ENCODE measurements at places on chromosomes 16 and 17. TPM values are rescaled to one million over a fixed set of nuclear protein-coding genes. Genes with fewer than 3 reads are reported as not detected.

DNA sequence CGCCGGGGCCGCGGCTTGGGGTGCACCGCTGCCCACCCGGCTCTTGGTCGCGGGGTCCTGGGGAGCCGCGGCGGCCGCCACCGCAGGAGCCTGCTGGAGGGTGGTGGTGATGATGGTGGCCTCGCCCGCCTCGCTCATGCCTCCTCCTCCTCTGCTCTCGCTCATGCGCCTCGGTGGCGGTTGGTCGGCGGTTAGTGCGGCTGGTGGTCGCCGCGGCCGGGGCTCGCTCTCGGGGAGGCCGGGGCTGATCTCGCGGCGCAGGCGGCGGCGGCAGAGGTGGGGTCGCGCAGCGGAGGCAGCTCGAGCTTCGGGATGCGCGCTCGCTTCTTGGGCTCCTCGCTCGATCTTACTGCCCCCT, 41.6 kb downstream of the AHSP start:
- peaks cover 2% of the 10 kb centered on the region for H3K36me3 ChIP-seq
- H3K4me3 ChIP-seq: no peak overlapping the region
- peaks cover 5% of the 10 kb centered on the region for H3K4me1 ChIP-seq
- DNase-seq: no peak

GRCh38 chr16:55569025-55569424, 2.5 kb downstream of the CAPNS2 start:
- no peaks in the 10 kb centered on the region for H3K4me1 ChIP-seq
- no peak overlapping the region for H3K27ac ChIP-seq
- H3K36me3 ChIP-seq: no peaks in the 10 kb centered on the region
- no peak overlapping the region for H3K4me3 ChIP-seq
- DNase-seq: no peak
- peaks cover 4% of the 10 kb centered on the region for H3K27me3 ChIP-seq

DNA sequence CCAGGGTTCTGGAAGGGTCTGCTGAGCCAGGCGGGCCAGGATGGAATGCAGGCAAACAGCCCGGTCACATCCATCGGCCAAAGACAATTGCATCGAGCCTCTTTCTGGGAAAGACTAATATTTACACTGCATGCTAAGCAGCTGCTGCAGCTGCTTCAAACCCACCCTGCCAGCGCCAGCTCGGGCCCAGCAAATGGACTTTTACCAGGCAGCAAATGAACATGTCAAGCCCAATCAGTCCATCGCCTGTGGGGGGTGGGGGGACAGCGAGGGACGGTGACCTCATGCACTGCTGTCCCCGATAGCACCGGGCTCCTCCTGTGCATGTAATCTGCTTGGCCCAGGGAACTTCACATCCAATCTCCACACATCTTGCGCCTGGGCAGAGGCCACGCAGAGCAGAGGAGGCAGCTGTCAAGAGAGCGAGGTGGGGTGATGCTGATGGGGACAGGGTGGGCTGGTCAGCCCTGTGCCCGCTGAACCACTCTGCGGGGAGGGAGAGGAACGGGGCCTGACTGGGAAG, 39.4 kb upstream of the CDH5 start:
- DNase-seq: no peak
- H3K4me1 ChIP-seq: no peaks in the 10 kb centered on the region
- no peaks in the 10 kb centered on the region for H3K36me3 ChIP-seq
- H3K4me3 ChIP-seq: no peak overlapping the region

DNA sequence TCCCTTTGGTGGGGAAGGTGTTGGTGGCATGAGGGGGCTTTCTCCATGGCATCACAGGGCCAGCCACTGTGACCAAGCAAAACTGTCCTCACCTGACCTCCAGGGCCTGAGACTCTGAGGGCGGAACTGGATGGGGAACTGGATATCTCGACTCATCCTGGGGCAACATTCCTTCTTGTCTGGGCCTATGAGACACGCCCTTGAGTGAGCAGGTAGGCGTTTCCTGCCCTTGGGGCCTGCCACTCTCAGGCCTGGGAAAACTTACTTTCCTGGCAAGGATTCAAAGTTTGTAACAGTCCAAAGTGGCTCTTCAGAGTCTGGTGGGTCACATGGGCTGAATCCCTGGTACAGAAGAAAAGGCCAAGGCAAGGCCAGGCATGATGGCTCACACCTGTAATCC, 9.6 kb downstream of the MT1X start:
- H3K27ac ChIP-seq: no peak overlapping the region
- no peak overlapping the region for H3K4me3 ChIP-seq
- no peak for DNase-seq
- H3K36me3 ChIP-seq: peaks cover 2% of the 10 kb centered on the region
- H3K27me3 ChIP-seq: no peaks in the 10 kb centered on the region
- no peaks in the 10 kb centered on the region for H3K4me1 ChIP-seq

DNA sequence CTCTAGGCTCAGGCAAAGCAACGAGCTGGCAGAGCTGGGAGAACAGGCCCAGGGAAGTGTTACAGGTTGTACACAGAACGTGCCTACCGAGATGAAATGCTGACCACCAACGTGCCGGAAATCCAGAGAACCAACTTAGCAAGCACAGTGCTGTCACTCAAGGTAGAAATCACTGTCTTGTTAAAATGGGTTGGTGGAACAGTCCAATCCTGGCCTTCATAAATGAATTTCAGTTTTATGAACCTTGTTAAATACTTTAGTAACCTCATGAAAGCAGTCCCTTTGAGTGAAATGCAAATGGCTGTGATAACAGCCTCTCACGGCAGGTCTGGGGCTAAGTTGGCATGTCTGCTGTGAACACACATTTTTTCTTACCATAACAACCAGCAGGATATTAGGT, 29.0 kb downstream of the ETV4 start:
- no peaks in the 10 kb centered on the region for H3K27me3 ChIP-seq
- H3K36me3 ChIP-seq: peaks cover 41% of the 10 kb centered on the region
- H3K4me1 ChIP-seq: peaks cover 13% of the 10 kb centered on the region
- no peak overlapping the region for H3K27ac ChIP-seq
- H3K4me3 ChIP-seq: no peak overlapping the region

GRCh38 chr17:11935734-11936406, 61.4 kb downstream of the ZNF18 start:
- H3K4me1 ChIP-seq: no peaks in the 10 kb centered on the region
- H3K36me3 ChIP-seq: no peaks in the 10 kb centered on the region
- peak; percentile 42 for DNase-seq

DNA sequence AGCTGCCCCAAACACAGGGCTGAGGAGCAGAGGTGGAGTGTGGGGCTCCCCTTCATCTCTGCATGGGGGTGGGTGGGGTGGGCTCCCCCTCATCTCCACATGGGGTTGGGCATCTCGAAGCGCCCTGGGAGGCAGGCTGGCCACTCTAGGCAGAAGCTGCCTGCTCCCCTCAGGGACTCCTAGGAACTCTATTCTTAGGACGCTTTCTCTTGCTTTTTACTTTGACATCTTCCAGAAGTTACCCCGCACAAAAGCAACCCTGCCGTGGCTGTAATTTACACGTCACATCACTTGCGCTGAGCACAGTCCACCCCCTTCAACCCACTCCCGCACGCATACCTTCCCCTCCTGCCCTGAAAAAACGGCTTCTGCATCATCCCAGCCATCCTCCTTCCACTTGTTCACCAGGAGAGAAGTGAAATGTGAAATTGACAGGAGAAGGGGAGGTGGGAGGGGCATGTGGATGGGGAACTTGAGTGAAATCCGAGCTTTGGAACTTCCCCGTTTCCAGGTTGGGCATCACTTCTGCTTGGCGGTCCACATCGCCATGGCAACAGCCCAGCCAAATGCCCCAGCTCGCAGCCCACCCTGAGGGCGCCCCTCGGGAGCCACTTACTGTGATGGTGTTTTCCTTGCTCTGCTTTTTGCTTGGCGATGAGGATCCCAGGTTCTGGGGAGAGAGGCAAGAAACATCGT, 53.7 kb upstream of the RCVRN start:
- no peaks in the 10 kb centered on the region for H3K36me3 ChIP-seq
- no peak for DNase-seq
- H3K4me3 ChIP-seq: no peak overlapping the region
- no peaks in the 10 kb centered on the region for H3K27me3 ChIP-seq
- no peak overlapping the region for H3K27ac ChIP-seq

DNA sequence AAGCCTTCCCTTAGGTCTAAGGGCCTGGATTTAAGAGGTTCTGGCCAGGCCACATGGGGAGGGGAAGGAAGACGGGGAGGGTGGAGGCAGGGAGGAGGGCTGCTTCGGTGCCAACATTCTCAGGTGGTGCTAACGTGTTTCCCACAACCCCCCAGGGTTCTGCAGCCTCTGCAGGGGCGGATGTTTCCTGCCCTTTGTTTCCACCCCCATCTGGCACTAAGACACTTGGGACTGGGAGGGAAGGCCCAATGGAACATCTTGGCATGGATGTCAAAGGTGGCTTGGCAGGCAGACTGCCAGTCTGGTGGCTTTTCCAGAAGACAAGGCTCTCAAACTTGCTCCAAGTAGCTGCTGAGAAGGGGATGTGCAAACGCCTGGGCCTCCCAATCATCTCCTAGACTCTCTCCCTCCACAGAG, 12.7 kb downstream of the HIC1 start:
- H3K27ac ChIP-seq: no peak overlapping the region
- no peak for DNase-seq
- H3K4me1 ChIP-seq: peaks cover 49% of the 10 kb centered on the region
- H3K27me3 ChIP-seq: peaks cover 2% of the 10 kb centered on the region
- peak overlapping the region; percentile 24 for H3K4me3 ChIP-seq
- peaks cover 70% of the 10 kb centered on the region for H3K36me3 ChIP-seq

DNA sequence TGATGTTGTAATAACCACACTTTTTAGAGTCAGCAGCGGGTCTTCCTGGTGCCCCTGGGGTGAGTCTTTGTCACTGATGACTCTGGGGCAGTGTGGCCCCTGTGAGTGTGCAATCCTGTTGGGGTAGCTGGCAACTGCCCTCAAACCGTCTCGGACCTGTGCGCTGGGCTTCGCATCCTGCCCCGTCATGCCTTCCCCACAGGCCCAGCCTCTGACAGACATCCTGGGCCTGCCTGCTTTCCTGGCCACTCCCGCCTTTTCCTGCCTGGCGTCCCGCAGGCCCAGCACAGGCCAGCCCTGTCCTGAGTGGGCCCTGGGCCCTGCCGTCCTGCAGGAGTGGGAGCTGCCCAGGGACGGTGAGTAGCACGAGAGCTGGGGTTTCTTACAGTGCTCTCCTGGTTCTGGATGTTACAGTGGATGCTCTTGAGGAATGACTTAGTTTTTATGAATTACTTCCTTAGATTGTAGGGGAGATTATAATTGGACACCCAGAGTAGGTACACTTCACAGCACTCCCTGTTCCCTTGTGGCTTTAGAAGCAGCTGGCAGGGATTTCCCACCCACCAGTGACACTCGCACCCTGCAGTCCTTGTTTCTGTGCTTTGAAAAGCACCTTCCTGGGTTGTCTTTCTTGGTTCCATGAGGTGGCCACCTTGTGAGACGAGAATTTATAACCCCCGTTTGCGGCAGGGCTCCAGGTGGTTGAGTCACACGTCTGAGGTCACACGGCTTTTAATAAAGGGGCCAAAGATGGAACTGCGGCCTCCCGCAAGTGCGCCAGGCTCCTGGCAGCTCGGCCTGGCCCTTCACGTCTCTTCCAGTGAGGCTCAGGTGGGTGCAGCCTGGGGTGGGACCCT, 50.0 kb upstream of the CAPN15 start:
- H3K36me3 ChIP-seq: peaks cover 6% of the 10 kb centered on the region
- no peak overlapping the region for H3K27ac ChIP-seq
- H3K4me1 ChIP-seq: no peaks in the 10 kb centered on the region
- H3K4me3 ChIP-seq: no peak overlapping the region
- H3K27me3 ChIP-seq: no peaks in the 10 kb centered on the region
- no peak for DNase-seq

- H3K27me3 ChIP-seq: peaks cover 31% of the 10 kb centered on the region
- no peak overlapping the region for H3K27ac ChIP-seq
- DNase-seq: peak; percentile 33
- peaks cover 35% of the 10 kb centered on the region for H3K4me1 ChIP-seq
- no peaks in the 10 kb centered on the region for H3K36me3 ChIP-seq
Measured at GRCh38 chr17:72591289-72592241, 470.7 kb downstream of the SOX9 start.

- H3K27ac ChIP-seq: no peak overlapping the region
- no peaks in the 10 kb centered on the region for H3K27me3 ChIP-seq
- H3K4me3 ChIP-seq: no peak overlapping the region
- peaks cover 8% of the 10 kb centered on the region for H3K4me1 ChIP-seq
- DNase-seq: no peak
Measured at GRCh38 chr17:32546031-32546444, 59.2 kb downstream of the CDK5R1 start.

SLC38A8 gene
- total RNA-seq: not detected

DCAF7 gene
- total RNA-seq: 118 TPM

MYOCD gene
- not detected for total RNA-seq

PRMT7 gene
- 60.4 TPM for total RNA-seq

TBC1D3E gene
- total RNA-seq: not detected

OTOP2 gene
- not detected for total RNA-seq

STX1B gene
- total RNA-seq: 1.0 TPM
